HFF-Myc (cell line): ENCODE measurements at places on chromosomes 4 and X.

DNA sequence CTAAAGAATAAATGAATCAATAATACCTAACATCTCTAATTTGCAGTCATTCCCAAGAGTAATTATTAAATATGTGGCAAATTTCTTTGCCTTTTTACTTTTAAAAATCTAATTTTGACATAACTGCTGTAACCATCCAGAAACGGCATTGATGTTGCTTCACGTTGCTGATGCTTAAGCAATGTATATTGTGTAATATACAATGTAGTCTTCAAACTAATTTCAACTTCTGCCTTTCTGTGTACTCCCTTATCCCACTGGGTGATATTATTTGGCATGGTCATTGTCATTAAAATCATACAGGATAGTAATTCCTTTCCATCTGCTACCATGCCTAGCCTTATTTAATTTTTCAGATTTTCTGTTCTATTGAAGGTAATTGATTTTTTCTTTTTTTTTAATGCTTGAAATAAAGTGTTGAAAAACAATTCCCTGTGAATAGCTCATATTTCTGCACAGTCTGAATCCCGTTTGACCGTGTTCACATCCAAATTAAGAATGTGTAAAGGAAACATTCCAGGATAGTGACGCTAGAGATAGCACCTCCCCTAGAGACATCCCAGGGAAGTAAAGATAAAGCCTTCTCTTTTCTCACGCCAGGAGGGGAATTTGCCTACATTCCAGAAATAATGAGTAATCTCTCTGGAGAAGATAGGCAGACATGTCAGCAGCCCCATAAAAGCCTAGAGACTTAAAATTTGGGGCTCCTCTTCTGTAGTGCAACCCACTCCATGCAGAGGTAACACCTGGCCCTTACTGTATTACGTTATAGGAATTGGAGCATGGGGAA, 8.6 kb downstream of the FAM200B start:
- peak; percentile 56 for DNase-seq

DNA sequence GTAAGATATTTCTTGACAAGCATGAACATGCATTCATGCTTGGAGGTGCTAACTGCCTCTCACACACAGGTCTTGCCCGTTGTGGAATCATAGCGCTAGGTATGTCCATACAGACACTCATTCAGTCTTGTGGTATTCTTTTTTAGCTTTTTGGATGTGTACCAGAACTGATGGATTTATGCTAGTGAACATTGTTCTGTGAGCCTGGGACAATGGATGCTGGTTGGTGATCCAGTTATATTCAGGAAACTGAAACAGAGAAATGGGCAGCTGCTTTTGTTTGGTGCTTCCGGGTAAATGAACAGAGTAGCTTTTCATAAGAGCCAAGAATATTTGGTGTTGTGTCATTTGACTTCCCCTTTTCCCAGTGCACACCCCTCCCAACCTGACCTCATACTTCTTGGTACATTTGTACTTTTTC, 78.9 kb upstream of the SLC4A4 start:
- DNase-seq = no peak

DNA sequence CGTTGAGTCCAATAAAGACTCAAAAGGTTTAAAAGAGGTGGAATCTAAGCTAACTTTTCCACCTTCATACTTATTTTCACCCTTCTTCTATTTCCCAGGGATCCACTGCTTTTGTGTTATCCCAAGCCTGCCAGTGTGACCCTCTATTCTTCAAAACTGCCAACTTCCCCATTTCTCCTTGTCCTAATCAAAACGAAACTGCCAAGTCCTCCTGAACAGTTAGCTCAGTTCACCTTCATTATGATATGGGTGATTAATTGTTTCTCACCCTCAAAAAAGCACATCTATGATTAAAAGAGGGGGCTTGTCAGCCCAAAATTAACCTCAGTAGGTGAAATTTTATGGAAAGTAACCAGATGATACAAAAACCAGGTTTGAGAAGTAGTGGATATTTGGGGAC, 108.4 kb downstream of the GUCY2F start:
- no peak for DNase-seq

GRCh38 chrX:2710041-2710840, 19.1 kb downstream of the CD99 start:
- peak; percentile 81 for DNase-seq

DNA sequence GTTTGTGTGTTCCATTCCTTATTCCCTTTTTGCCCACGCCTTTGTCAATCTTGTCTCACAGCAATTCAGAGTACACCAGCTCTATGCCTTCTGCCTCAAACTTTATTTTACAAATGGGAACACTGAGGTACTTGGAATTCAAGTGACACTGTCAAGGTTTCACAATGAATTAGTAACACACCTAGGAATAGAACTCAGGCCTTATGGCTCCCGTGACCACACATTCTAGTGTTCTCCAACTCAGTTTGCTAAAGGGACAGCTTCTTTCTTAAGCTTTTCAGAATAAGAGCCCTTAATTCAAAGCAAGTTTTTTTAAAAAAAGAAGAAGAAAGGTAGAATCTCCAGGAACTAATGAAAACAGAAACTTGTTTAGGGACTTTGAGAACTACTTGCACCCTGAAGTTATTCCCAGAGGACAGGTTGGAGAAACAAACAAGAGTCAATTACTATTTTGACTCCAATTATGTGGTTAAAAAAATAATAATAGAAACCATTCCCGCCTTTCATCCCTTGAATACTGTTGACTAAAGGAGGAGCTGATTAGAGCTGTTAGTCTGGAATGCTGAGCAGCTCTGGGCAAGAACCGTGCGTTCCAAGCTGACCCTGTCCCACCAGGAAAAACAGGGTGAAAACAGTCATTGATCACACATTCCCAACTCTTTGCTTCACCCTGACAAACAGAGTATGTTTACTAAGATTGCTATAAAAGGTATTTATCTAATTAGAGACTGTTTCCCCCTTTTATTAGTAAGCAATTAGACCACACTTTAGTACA, 408.8 kb upstream of the CNKSR2 start:
- no peak for DNase-seq

DNA sequence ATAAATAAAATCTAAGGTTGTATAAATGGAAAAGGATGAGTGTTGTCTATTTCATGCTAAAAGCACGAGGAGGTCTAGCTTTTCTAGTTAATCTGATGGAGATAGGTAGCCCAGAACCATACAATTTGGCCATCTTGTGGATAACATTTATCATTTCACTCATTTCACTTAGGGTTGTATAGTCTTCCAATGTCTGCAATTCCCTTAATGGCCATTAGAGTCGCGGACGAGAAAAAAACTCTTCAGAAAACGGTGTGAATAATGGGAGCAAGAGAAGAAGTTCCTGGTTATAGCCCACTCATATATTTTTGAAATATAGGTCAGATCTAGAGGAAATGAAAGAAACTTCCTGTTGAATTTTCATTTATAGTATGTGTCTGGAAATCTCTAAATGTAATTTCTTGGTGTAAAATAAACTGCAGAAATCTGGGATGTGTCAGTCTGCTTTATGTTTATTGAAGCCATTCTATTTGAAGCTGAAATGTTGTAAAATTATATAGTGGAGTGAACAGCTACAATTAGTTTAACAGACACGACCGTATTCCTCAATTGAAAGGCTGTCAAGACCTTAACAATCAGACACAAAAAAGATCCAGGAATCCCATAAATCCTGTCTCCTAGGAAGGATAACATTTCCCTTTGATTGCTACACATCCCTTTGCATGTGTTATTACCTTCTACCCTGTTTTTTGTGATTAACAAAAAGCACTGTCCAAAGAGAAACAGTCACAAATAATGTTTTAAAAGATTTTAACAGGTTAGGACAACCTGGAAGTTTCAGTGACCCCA, 47.7 kb upstream of the MGST2 start:
- no peak for DNase-seq

DNA sequence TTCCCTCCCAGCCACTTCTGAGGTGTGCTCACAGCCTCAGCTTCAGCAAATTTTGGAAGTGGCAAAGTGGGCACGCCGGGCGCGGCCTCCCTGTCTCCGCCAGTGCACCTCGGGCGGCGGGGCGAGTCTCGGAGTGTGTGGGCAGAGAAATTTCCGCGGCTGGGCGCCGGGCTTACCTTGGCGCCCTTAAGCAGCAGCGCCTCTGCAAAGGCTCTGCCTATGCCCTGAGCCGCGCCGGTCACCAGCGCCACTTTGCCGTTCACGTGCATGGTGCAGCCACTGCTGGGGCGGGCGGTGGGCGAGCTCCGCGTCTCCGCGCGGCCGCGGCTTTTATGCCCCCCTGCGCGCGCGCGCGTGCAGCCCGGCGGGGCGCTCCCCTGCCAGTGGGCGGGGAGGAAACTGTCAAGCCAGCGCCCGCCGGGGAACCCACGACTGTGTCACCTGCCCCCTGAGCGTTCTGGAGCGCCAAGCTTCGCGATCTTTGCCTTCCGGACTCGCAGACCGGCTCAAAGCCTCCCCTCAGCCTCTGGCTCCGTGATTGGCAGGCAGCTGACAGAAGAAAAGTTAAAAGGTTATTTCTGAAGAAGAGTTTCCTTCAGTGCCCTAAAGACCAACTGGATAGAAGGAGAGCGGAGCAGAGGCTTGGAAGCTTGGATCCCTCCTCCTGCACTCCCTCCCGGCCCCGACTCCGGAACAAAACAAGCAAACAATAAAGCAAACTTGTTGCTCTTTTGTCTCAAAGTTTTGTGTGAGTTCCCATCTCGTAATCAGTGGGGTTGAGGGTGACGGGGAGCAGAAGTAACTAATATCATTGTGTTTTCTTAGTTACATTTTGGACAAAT, at the start of gene HPGD:
Gene HPGD, minus strand, starts transcription at position 306 of the 842 bp plus-strand sequence. Its CDS starts 37 bp downstream, at position 269.
- no peak for DNase-seq

DNA sequence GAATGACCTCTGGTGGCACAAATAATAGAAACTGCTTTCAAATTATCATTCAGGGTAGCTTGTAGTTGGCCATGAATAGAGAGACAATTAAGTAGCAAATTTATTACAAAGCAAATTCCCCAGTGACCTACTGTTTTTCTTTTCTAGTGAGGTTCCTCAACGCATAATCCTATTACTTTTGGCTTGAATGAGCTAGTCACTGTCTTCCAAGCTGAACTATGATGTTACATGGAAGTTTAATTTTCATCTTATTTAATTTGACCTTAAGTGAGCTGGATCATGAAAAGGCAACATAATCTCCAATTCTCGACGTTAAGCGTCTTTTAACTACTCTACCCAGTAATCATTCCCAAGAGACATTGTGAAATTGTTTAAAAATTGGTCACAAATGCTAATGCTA, 347.4 kb upstream of the MAGEB2 start:
- no peak for DNase-seq

DNA sequence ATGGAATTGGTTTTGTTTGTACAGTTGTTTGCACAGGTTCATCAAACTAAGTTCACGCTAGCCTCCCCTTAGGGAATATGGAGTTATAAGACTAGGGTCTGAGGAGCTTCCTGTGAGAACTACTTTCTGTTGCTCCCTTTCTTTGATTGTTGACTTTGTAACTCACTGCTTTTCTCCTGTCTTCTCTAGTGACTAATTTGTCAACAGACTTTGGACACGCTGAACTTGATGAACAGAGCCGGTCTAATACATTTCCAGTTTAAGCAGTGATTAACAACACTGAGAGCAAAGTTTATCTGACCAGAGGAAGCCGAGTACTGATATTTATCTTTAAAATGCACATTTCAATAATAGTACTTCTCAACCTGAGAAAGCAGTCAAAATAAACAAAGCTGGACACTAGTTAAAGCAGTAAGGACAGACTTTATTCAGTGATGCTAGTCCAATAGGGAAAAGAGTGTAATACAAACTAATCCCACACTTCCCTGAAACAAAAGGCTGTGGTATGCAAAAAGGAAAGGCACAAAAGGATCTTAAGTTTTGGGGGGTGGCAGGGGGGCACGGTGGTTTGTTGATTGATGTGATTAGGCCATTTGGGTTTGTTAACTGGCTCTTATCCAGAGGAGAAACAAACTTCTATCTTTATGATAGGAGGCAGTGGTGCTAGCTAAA, 2.7 kb upstream of the NUDT9 start:
- DNase-seq = no peak

- DNase-seq = no peak
Measured at GRCh38 chrX:18543738-18544137, 118.3 kb downstream of the CDKL5 start.

DNA sequence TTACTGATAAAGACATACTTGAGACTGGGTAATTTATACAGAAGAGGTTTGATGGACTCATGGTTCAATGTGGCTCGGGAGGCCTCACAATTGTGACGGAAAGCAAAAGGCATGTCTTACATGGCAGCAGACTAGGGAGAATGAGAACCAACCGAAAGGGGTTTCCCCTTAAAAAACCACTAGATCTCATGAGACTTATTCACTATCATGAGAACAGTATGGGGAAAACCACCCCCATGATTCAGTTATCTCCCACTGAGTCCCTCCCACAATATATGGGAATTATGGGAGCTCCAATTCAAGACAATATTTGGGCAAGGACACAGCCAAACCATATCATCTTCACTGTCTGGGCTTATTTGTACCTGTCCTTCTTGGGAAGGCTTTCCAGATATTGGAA, 22.8 kb upstream of the MUC7 start:
- DNase-seq = no peak

GRCh38 chr4:89397441-89397840, 89.8 kb upstream of the GPRIN3 start:
- no peak for DNase-seq

GRCh38 chr4:125529071-125529470, 214.3 kb downstream of the FAT4 start:
- DNase-seq = no peak

GRCh38 chr4:88211473-88212252, 53.2 kb upstream of the ABCG2 start:
- DNase-seq = peak; percentile 15

GRCh38 chr4:125676583-125676982, 361.8 kb downstream of the FAT4 start:
- DNase-seq = no peak

DNA sequence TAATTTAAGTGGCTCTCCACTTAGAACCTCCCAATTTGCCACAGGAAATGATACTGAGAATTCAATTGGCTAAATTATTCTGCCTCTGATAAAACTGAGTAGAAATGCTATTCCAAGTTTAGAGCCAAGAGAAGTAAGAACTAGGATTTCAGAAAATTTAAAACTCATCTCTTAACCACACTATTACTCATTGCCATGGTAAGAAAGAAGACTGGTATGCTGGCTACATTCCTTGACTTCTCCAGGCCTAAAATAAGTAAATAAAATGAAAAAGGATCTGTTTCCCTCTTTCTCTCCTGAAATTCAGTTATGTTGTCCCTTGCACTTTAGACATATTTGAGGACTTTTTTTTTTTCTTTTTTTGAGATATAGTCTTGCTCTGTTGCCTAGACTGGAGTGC, 23.3 kb downstream of the ZNF280C start:
- no peak for DNase-seq

DNA sequence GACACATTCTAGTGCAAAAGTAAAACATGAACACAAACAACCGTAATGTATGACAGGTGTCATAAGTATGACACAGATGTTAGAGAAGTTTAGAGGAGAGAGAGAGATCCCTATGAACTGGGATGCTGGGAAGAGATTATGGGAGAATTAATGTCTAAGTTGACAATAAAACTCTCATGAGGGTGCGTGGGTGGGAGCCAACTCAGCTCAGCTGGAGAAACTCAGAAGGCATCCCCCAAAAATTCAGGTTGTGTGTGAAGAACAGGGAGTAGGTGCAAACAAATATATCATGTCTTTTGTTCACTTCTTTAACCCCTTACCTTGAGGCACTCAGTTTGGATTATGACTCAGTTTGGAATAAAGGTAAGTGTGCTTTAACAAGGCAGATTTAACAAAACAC, 484.1 kb downstream of the INPP4B start:
- no peak for DNase-seq
